ENCODE measurements at places on chromosomes 3 and 15.
A peak's percentile ranks its signal among the peaks of the same experiment; 100 is the strongest.

- no peak for DNase-seq
These were observed 3.6 kb upstream of the GMPPB start for GRCh38 chr3:49727154-49727923.

DNA sequence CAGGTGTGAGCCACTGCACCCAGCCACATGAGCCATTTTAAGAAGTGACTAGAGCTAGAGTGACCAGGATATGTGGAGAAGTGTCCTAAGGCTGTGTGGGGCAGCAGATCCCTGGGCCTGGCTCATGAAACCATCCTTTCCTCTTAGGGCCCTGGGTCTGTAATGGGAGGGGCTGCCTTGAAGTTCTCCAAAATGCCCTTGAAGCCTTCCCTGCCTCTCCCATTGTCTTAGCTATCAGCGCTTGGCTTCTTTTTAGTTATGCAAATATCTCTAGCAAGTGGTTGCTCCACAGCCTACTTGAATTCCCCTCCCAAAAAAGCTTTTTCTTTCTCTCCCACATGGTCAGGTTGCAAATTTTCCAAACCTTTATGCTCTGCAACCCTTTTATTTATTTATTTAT is 112.4 kb upstream of the SPATA16 start:
- peak; percentile 45 for DNase-seq

- no peak for DNase-seq
These were observed 169.2 kb downstream of the FOXP1 start for GRCh38 chr3:71414189-71414927.

DNA sequence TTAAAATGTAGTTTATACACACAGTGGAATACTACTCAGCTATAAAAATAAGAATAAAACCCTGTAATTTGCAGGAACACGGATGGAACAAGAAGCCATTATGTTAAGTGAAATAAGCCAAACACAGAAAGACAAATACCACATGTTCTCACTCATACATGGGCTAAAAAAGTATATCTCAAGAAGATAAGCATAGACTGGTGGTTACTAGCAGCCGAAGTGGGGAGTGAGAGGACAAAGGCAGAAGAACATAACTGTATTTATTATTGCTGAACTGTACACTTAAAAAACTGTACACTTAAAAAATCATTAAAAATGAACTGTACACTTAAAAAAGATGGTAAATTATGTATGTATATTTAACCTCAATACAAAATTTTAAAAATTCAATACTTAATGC is 11.0 kb downstream of the UBE3A start:
- no peak for DNase-seq
